ENCODE measurements at places on chromosomes 16 and 17.

DNA sequence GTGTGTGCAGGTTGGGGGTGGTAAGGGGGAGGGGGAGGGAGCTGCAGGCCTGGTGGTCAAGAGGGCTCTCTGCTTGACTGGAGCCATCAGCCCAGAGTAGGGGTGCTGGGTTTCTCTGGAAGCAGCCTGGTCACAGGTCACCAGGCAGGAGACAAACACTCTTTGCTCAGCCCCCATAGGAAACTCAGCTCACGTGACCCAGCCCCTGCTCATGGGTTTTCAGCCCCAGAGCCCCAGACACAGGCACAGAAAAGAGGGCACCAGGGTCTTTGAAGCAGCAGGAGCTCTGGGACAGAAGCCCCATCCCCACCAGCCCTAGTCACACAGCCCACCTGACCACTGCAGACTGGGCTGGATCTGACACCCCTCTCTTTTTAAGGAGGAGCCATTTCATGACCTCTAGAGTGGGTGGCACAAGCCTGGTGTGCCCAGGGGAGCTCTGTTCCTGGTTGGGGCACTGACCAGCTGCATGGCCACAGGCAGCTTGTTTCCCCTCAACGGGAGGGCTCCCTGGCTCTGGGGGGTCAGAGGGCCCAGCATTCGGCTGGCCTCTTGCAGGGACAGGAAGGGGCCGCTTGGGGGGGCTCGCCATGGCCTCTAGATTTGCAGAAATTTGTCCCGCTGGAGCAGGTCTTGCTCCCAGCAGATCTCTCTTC lies 13.8 kb upstream of the CD79B start:
- no peak for DNase-seq

- DNase-seq: no peak
Measured at GRCh38 chr17:55728361-55728760, 5.7 kb upstream of the TMEM100 start.

- DNase-seq: no peak
Measured at GRCh38 chr16:6573577-6573976, 759.1 kb upstream of the RBFOX1 start.

- no peak for DNase-seq
Measured at GRCh38 chr16:57541754-57542435, 548 bp upstream of the ADGRG5 start.

- DNase-seq: no peak
Measured at GRCh38 chr17:10059684-10060211, 138.7 kb downstream of the GAS7 start.

DNA sequence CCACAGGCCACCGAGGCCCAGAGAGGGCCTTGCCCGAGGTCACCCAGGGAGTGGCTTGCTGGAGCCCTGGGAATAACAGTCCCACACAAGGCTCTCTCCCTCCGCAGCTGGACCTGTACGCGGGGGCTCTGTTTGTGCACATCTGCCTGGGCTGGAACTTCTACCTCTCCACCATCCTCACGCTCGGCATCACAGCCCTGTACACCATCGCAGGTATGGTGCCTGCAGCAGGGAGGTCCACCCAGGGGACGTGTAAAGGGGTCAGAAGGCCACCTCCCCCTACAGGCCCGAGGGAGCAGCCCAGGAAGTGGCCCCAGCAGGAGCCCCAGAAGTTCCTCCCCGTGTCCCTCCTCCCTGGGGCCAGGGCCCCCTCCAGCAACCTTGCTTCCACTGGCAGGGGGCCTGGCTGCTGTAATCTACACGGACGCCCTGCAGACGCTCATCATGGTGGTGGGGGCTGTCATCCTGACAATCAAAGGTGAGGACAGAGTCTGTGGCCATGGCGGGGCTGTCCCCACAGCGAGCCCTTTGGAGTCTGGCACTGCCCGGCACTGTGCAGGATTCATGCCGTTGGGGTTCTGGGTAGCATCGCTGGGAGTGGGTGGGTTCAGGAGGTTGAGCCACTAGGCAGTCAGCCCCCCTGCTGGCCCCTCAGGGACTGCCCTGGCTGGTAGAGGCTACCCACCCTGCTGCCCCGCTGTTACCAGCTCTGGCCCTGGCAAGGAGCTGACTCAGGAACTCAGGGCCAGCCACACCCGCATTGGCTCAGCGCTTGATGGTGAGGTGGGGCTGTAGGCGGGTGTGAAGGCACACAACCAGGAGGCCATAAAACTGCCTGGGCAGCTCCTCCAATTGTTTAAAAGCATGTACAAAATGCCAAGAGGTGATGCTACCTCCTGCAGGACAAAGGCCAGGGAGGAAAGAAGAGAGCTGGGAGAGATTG lies 17.3 kb downstream of the SLC5A10 start:
- DNase-seq: no peak

DNA sequence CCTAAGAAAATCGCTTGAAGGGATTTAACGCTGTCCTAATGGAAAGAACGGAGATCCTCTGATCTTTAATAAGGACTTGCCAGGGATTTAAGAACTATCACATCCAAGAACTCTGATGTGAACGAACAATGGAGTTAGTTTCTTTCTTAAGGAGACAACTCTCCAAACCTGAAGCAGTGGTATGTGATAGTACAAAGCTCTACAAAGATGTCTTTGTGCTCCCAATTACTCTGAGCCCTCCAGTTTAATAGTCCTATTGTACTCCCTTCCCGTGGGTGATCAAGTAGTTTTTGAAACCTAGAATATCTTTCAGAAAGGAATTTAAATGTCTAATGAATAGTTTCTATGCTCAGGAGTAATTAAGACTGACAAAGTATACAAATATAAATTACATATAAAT lies 123.8 kb downstream of the FTO start:
- no peak for DNase-seq

DNA sequence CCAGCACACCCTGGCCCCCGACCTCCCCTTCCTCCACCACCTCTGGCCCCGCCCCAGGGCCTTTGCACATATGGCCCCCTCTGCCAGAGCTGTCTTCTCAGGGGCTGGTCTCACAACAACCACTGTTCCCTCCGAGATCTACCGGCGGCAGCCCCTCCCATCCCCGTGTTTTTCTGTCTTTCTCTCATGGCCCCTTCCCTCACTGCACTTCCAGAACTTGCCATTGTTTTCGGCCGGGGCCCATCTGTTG lies 30.2 kb downstream of the ZFPM1 start:
- DNase-seq: no peak

DNA sequence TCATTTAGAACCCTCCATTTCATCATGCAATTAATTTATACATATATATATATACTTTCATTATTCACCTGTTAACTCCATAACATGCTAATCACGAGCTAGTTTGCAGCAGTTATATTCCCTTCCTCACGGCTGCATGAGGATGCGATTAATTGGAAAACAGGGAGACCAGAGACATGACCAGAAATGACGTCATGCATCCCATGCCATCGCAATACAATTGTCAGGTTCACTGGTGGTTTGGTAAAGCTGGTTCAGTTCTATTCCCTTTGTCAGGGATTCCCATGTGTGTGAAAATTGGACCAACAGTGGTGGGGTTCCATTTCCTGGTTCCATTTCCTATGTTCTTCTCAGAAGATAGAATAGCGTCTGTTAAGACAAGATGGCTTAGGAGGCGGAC lies 440.4 kb upstream of the ERCC4 start:
- DNase-seq: no peak

DNA sequence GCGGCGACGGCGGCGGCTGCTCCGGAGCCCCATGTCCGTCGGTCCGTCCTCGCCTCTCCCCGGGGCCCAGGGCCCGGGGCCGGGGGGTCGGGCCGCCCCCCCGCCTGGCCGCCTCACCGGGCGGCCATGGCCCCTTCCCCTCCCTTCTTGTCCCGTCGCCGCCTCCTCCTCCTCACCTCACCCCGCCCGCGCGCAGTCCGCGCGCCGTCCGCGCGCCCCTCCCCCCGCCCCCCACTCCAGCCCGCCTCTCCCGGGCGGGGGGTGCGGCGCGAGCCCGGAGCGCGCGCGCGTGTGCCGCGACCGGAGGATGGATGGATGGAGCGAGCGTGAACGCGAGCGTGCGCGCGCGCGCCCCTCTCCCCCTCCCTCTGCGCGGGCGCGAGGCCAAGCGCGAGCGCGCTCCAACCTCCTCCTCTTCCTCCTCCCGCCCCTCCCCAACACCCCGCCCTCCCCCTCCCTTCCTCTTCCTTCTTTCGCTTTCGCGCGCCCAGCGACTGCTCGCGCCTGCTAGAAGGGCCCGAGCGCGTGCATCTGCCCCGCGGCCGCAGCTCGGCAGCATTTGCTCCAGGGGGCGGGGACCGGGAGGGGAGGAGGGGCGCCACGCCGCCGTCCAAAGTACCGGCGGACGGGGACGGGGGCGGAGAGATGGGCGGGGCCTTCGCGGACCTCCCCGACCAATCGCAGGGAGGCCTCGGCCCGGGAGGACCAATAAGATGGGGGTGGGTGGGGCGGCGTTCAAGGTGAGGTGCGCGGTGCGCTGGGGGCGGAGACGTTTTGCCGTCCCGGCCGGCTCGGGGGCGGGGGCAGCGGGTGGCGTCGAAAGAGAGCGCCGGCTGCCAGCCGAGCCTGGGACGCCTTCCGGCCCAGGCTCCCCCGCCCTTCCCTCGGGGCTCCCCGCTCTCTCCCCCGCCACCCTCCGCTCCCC lies at the start of gene ATXN7L3:
Gene ATXN7L3 (minus strand): TSS at position 332 of the 925 bp plus-strand sequence. CDS start 1,814 bp downstream, outside the sequence.
- DNase-seq: peak; percentile 82

DNA sequence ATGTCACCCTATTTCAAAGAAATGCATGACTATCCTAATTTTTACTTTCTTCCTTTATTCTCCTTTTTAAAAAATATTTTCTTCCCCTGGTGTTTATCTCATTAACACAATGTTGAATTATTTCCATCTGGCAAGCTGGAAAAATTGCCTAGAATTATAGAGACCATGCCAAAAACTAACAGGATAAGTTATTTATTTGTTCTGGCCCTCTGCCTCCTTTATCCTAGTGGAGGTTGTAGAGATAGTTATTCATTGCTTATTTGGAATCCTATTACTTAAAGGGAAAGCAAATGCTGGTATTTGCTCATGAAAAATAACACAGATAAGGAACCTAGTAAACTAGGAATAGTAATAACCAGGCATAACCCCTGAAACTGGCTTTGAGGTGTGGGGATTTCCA lies 684.9 kb upstream of the KIF2B start:
- no peak for DNase-seq

DNA sequence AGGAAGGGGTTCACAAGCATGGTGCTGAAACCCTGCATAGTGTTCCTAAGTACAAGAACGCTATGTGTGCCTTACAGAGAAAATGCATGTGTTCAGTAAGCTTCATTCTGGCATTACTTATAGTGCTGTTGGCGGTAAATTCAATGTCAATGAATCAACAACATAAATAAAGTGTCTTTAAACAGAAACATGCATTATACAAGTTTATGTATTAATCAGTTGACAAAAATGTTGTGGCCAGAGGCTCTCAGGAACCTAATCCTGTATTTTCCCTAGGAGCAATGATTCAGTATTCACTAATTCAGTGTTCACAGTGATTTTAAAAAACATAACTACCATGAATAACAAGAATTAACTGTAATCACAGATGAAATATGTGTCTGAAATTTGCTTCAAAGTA lies 47.1 kb upstream of the MYOCD start:
- peak; percentile 59 for DNase-seq

- DNase-seq: no peak
Measured at GRCh38 chr17:78279360-78279990, 48.0 kb downstream of the TMEM235 start.

GRCh38 chr17:43962479-43962878 lies 8.7 kb upstream of the PYY start:
- no peak for DNase-seq

DNA sequence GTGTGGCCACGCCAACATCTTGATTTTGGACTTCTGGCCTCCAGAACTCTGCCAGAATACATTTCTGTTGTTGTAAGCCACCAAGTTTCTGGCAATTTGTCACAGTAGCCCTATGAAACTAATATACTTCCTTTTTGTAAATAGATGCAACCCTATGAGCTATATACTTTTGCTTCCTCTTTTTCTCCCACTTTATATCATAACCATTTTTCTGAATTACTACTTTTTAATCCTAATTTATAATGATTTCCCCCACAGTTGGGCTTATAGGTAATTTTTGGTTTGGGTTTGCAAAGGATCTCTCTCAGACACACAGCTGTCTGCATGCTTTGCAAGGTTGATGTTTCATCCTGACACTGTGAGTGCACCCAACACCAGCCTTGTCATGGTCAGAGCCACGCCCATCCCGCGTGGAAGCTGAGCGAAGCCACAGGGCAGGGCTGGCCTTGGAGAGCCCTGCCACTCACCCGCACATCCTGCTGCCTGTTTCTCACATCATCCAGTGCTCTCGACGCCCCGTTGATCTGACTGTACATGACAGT lies 5.8 kb downstream of the TRIM25 start:
- no peak for DNase-seq

- no peak for DNase-seq
Measured at GRCh38 chr17:79777894-79778503, at the start of gene CBX2. Gene CBX2, plus strand, starts transcription at chr17:79778148. Its CDS starts 88 bp downstream, at chr17:79778236.
